Cortex of kidney (tissue), 1 donor: ENCODE measurements at places on chromosomes 12 and 14.

DNA sequence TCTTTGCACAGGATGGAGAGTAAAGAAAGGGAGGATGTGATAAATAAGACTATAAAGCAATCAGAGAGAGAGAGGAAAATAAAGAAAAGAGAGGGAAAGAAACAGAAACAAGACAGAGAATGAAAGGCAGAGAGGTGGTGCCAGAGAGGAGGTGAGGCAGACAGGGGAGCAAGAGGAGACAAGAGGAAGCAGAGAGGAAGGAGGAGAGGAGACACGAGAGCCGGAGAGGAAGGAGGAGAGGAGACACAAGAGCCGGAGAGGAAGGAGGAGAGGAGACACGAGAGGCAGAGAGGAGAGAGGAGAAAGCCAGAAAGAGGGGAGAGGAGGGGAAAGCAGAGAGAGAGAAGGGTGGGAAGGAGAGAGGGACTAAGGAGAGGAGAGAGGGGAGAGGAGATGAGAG is 125.2 kb downstream of the PAPOLA start:
- DNase-seq: no peak

DNA sequence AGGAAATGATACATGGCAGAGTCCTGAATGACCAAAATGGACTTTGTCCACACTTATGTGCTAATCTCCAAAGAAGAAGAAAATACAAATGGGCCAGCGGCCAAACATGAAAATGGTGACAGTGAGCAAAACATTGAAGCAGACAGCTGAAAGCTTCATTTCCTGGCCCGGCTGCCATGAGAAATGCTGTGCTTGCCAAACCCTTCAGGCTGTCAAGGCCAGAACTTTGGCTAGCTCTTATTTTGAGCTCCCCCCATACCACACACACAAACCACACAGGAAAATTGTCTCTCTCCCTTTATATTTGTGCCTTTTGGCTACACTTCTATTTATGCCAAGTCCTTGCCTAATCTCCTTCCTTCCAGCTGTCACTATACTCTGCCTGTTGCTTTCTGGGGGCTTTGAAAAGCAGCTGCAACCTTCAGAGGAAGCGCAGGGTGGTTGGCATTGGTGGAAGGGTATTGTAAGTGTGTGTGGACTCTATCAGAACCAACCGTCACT is 323.8 kb downstream of the RAD51B start:
- no peak for DNase-seq

- no peak for DNase-seq
Observed at GRCh38 chr14:69090187-69090789, 62.6 kb downstream of the DCAF5 start.

- DNase-seq: no peak
Observed at GRCh38 chr12:69649529-69649928, 38.8 kb upstream of the LRRC10 start.

- no peak for DNase-seq
Observed at GRCh38 chr12:45477526-45477925, 252.0 kb upstream of the ARID2 start.

DNA sequence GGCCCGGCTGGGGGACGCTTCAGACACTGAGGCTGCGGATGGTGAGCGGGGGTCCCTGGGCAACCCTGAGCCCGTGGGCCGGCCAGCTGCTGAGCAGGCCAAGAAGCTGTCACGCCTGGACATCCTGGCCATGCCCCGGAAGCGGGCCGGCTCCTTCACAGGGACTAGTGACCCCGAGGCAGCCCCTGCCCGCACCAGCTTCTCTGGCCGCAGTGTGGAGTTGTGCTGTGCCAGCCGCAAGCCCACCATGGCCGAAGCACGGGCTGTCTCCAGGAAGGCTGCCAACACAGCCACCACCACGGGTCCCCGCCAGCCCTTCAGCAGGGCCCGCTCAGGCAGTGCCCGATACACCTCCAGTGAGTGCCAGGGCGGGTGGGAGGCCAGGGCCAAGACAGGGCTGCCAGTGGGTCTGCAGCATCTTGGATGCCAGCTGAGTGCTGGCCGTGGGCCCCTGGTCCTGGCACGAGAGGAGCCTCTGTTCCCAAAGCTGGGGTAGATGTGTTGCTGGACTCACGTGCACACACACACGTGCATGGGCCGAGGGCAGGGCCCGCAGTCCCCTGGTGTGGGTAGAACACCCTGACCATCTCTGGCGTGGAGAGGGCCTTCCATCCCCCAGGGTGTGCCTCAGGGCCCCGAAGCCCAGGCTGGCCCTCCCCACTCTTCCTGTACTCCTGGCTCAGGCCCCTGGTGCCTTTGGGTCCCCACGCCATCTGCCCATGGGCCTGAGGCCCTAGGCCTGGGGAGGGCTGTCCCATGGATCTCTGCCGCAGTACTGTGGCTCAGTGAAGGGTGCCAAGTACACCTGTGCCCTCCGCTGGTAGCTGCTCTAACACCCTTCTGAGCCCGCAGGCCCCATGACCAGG is 22.8 kb downstream of the CEP170B start:
- no peak for DNase-seq

- no peak for DNase-seq
Observed at GRCh38 chr14:92122761-92123160, 992 bp downstream of the CPSF2 start.

- no peak for DNase-seq
Observed at GRCh38 chr12:124744659-124745464, 118.8 kb downstream of the SCARB1 start.

- DNase-seq: no peak
Observed at GRCh38 chr12:16350682-16351081, 3.2 kb downstream of the MGST1 start.

- DNase-seq: no peak
Observed at GRCh38 chr14:104359969-104360442, 219.6 kb upstream of the C14orf180 start.

GRCh38 chr12:128418944-128419343 is 152.0 kb downstream of the TMEM132C start:
- DNase-seq: no peak

GRCh38 chr12:52125476-52125900 is 46.0 kb downstream of the SMIM41 start:
- no peak for DNase-seq

GRCh38 chr12:62769076-62769619 is 165.8 kb downstream of the PPM1H start:
- DNase-seq: no peak

DNA sequence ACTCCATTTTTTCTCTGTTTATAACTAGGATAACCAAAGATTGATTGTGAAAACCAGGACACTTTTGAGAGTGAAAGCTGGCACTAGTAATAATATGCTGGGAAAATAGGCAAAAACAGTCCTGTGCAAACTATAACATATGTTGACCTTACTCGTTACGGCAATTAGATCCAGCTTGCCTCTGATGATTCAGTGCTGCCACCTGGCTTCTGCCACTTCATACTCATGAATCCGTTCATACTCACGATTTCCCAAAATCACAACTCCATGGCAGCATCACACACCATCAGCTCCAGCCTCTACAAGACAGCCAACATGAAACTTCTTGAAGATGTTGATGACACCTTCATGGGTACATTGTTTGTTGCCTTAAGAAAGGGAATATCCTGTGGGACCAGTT is 49.1 kb upstream of the CAND1 start:
- no peak for DNase-seq

- DNase-seq: no peak
Observed at GRCh38 chr12:131775392-131776236, 52.6 kb upstream of the MMP17 start.

DNA sequence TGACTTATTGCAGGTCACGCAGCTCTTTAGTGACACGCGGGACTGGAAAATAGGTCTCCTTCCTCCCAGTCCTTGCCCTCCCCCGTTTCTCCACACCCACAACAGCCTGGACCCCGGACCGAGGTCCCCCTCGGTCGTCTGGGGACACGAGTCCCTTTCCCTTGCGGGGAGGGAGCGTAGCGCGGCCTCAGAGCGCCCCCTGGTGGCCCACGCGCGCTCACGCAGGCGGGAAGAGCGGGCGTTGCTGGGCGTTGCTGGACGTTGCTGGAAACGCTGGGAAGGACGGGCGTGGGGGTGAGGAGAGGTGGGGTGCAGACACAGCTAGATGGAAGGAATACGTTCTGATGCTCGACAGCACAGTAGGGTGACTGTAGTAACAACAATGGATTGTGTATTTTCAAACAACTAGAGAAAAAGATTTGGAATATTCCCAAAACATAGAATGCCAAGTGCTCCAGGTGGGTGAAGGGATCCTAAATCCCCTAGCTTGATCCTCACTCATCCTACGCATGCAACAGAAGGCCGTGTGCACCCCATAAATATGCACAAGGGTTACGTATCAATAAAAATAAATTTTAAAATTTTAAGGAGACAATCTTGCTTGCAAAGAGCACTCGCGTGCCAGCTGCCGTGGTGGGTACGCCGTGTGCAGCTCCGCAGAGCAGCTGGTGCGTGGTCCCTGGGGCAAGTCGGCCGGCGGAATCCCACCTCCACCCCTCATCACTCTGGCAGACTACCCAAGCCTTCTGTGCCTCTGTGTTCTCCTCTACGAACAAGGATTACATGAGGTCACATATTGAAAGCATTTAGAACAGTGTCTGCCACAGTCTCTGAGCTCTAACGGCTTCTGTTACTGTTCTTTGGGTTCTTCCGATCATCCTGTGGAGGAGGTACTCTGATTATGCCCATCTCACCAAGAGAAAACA is 87.4 kb downstream of the B4GALNT3 start:
- DNase-seq: no peak
